ENCODE measurements at places on chromosomes 5 and 9.

DNA sequence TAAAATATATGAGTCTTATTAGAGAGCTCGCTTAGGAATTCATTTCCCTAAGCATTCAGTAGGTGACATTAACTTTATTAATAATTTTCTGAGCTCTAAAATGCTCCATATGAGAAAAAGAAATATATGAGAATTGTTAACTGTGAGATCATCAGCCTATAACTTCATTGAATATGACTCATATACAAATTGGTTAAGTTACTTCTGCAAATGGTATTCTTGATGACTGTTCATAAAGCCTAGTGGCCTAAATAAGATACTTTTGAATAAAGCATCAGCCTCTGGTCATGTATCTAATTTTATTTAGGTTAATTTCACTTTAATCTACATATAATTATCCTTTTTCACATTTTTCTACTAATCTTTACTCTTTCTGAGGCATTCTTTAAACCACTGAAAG lies 710.2 kb upstream of the ACO1 start:
- no peak for DNase-seq

DNA sequence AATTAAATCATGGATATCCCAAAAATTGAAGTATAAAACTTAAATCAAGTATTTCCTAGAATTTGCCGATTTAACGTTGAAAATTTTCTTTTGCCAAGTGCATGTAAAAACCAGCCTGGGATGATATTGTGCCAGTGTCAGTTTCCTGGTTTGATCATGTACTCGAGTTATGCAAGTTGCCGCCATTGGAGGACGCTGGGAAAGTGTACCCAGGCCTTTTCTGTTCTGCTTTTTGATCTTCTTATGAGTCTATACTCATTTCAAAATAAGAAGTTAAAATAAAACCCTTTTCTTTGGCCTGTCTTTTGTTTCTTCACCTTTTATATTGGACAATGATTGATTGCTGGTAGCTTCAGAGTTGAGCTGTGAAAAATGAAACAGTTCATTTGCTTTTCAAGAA lies 93.1 kb upstream of the NFIL3 start:
- DNase-seq, result no peak

DNA sequence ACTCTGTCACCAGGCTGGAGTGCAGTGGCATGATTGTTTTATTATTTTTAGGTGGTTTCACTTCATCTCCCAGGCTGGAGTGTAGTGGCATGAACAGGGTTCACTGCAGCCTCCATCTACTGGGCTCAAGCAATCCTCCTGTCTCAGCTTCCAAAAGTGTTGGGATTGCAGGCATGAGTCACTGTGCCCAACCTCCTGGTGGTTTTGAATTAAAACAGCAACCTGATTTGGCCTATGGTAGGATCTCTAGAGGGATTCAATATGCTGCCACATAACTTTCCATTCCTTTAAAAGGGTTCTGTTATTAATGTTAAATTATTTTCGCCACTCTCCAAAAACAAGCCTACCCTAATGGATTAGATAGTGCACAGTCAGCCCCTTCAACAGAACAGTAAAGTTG lies 9.9 kb upstream of the HSPA4 start:
- DNase-seq, result no peak

GRCh38 chr5:139788294-139788910 lies 7.2 kb upstream of the PSD2 start:
- DNase-seq, result no peak

DNA sequence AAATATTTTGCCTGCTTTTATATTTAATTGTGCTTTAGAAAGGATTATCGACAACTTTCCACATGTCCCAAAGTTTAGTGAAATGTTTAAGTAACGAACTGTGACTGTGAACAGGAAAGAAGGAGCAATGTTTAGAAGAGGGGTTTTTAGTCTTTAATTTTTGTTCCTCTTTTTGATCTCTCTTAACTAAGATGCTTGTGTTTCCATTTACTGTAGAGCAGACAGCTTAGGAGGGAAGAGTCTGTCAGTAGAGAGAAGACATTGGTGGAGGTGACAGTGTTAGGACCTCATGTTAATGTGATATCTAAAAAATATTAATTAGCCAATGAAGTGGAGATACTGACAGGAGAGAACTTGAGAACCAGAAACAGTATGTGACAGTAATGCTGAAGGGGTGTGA lies 92.2 kb downstream of the RASGRF2 start:
- DNase-seq, result no peak

GRCh38 chr5:131968396-131968954 lies 23.0 kb upstream of the MEIKIN start:
- DNase-seq, result no peak

- DNase-seq, result peak; percentile 17
These were observed 28.4 kb downstream of the TIMD4 start for GRCh38 chr5:156934450-156935211.

GRCh38 chr9:21311889-21312288 lies 6.8 kb upstream of the IFNA5 start:
- no peak for DNase-seq

DNA sequence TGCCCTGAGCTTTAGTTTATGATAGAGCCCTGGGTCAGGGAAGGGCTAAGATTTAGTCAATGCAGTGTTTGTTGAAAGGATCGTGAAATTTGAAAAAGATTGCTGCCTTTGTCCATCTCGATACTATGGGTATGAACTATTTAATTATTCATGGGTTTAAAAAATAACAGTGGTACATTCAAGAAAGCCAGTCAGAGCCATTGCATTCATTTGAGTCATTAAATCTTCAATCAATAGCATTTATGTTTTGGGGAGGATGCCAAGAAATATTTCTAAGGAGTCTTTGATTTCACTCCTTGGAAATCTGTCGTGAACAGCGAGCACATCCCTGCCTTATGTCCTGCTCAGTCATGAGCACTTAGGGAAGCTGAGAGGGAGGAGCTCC lies 54.4 kb upstream of the LRRTM2 start:
- DNase-seq, result no peak

DNA sequence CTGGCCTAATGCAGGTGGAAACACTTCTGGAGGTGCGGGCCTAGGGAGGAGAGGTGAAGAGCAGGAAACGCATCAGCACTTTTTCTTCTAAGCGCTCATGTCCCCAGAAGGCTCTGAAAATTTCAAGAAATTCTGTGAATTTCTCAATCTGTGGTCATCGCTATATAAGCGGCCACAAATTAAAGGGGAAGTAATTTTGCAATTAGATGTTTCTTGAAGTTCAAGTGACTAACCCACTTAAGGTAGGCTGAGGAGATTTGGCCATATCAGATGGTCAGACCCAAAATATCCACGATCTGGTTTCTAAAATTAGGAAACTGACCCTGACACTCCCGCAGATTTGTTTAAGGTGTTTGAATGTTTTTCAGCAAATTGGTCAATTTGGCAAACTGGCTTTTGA lies 16.6 kb upstream of the HMGCR start:
- DNase-seq, result no peak

- no peak for DNase-seq
These were observed 21.1 kb downstream of the ECPAS start for GRCh38 chr9:111463048-111463447.

DNA sequence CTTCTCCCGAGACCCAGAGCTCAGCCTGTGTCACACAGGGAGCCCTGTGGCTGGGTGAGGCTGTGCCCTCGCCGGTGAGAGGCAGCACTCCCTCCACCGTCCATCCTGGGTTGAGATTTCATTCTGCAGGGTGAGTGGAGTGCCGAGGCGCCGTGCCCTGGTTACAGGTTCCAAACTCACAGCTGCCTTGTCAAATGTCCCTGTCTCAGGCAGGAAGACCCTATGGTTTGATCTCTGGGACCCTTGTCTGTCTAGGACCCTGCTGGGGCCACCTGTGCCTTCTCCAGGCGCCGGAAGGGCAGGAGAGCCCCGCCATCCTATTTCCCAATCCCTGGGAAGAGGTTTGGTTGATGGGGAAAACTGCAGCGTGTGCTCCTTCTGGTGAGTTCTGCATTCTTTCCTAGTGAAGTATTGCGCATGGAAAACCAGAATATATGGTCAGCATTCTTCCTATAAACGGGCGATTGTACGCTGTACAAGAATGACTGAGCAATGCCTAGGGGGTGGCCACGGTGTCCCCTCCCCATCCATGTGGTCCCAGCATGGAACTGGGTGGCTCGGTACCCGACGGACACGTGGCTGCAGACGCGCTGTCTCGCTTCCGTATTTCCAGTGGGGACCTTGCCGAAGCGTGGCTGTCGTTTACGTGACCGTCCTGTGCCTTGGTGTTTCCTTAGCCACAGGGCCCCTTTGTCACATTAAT lies 95.9 kb upstream of the COL5A1 start:
- DNase-seq, result no peak

DNA sequence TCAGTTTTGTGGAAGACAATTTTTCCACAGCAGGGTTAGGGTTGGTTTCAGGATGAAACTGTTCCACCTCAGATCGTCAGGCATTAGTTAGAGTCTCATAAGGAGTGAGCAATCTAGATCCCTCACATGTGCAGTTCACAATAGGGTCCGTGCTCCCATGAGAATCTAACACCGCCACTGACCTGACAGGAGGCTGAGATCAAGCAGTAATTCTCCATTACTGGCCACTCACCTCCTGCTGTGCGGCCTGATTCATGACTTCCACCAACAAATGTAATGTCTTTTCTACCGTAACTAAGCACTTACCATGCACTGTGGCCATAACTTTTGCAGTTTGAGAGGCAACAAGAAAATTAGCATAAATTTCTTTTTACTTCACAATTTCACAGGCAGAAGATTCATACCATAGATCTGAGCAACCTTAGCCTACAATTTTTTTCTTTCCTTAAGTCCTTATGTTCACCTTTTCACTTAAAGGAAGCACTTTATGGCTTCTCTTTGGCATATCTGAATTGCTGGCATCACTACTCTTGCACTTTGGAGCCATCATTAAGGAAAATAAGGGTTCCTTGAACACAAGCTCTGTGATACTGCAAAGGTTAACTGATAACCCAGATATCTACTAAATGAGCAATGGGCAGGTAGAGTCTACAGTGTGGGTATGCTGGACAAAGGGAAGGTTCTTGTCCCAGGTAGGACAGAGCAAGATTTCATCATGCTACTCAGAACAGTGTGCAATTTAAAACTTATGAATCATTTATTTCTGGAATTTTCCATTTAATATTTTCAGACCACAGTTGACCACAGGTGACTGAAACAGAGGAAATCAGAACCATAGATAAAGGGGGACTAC lies 83.0 kb upstream of the IFNK start:
- no peak for DNase-seq

GRCh38 chr5:179967489-179967888 lies 59.8 kb upstream of the TBC1D9B start:
- peak; percentile 80 for DNase-seq

DNA sequence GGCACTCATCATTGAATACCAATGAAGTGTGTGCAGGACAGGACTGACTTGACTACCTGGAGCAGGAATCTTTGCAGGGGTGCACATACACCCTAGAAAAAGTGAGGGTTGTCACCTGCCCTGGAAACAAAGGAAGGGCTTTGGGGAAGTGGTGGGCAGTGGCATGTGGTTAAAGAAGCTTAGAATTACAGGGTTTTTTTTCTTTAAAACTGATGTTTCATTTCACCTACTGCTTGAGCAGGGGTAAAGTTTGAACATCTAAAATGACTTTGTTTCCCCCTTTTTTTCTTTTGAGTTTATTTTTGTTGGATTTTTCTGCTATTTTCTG lies 2.0 kb upstream of the KDM3B start:
- no peak for DNase-seq
